ENCODE measurements at places on chromosomes 1 and 21.
A peak's percentile ranks its signal among the peaks of the same experiment; 100 is the strongest.

DNA sequence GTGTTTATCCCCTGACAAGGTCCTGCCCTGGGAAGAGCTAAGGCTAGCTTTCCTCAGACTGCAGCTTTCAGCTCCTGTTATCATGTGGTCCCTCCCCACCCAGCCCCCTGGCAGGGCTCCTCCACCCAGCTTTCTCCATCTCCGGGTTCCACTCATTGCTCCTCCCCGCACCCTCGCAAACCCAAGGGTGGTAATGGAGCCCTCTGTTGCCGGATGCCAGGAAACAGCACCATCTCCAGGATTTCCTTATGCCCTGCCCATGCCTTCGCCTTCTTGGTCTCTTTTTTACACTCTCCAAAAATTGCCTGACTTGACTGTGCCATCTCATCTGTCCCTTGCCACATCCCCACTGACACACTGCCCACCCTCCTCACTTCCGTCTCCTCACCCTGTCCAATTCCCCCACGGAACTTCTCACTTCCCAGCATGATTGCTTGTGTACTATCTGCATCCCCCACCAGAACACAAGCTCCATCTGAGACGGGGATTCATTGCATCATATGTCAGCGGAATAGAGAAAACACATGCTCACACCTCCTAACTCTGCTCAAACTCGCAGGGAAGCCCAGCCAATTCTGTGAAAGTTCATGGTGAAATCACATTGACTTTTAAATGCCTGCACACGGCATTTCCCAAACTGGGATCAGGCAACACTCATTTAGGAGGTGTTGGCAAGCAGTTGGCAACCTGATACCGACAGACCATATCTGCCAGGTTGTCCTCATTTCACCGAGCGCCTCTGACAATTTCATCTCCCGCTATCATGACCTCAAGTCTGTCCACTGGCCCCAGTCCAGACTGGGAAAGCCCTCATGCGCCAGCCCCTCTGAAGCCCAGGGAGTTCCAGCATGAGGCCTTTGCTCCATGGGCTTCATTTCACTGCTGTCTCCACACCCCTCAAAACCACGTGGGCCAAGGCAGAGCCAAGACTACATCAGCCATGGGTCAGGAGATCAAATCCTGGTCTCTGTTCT, 201.1 kb downstream of the MATN1 start:
- DNase-seq = peak; percentile 49

DNA sequence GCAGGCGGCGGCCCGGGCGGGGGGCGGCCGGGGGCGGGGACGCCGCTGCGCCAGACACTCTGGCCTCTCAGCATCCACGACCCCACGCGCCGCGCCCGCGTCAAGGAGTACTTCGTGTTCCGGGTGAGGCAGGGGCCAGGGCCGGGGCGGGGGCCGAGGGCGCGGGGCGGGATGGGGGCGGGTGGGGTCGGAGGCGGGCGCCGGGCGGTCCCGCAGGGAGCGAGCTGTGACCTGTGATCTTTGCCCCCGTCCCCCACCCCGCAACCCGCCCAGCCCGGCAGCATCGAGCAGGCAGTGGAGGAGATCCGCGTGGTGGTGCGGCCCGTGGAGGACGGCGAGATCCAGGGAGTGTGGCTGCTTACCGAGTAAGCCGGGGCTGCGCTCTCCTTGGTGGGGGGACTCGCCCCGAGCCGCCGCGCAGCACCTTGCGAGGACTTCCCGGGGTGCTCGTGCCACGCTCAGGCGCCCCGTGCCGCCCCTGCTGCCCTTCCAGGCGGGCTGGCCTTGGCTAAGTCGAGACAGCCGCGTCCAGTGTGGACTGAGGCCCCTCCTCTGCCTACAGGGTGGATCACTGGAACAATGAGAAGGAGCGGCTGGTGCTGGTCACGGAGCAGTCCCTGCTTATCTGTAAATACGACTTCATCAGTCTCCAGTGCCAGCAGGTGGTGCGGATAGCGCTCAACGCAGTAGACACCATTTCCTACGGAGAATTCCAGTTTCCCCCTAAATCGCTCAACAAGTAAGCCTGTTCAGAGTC, 514 bp downstream of the TPRG1L start:
- DNase-seq = no peak

DNA sequence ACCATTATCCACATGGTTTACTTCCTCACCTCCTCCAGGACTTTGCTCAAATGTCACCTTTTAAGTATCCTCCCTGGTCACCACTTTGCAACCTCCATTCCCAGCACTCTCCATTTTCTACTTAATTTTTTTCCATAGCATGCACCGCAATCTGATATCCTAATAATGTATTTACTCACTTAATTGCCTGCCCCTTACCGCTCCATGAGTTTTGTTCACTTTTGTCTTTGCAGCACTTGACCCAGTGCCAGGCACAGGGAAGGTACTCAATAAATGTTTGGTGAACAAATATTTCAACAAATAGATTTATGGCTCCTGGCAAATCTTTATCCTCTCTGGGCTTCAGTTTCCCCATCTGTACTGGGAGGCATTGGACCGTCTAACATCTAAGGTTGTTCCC, 53.6 kb downstream of the UBE2T start:
- DNase-seq = peak; percentile 59

GRCh38 chr21:31684918-31685317, 25.4 kb downstream of the SOD1 start:
- DNase-seq = no peak

GRCh38 chr1:40976952-40977690, 2.4 kb upstream of the CTPS1 start:
- no peak for DNase-seq

DNA sequence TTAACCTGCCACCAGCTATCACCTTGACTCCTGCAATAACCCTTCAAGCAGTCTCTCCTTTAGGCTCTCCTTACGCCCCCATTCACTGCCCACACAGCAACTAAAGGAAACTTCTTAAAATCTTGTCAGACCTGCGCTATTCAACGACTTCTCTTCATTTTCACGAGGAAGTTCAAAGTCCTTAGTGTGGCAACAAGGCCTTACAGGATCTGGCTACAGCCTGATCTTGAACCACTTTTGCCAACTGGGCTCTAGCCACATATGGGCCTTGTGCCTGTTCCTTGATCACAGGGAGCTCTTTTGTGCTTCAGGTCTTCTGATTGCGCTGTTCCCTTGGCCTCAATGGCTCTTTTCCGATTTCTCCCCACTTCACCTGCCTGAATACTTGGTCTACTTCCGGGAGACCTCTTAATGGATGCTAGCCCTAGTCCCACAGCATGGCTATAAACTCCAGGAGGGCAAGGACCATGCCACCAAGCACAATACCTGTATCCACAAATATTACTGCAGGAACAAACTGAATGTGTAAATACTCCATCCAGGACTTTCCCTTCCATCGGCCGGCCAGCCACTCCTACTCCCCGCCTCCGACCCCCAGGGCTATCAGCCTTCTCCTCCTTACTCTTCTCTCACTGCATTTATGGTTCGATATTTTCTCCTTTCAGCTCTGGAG, 2.3 kb upstream of the CTNNBIP1 start:
- DNase-seq = no peak

- no peak for DNase-seq
These were observed 8.0 kb downstream of the USP48 start for GRCh38 chr1:21774835-21775549.

- DNase-seq = no peak
These were observed 66.0 kb downstream of the SYDE2 start for GRCh38 chr1:85134583-85135391.
